NCI-H69 (cell line): ENCODE measurements at places on chromosomes 6 and 20.

DNA sequence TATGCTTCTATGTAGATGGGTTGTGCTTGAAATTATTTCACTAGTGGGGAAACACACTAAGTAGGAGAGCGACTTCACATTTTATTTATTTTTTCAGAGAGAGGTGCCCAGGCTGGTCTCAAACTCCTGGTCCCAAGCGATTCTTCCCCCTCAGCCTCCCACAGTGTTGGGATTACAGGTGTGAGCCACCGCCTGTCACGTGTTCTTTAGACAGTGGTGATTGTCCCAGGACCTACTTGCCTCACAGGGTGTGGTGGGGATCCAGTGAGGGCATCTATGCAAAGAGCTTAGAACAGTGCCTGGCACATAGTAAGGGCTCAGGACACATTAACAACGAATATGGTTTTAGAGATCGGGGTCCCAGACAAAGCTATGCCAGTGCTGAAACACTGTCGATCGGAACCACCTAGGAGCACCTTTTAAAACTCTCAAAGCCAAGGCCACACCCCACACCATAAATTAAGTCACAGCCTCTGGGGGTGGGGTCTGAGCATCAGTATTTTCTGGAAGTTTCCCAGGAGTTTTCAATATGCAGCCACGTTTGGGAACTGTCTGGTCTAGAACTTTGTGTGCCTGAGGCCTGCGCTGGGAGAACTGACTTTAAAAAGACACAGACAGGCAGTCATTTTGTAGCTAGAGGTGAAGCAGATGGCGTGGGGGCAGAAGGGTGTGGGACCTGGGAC lies 4.8 kb upstream of the BCAS4 start:
- no peak for DNase-seq

GRCh38 chr6:149236589-149236988 lies 80.9 kb upstream of the TAB2 start:
- DNase-seq, result peak; percentile 49

DNA sequence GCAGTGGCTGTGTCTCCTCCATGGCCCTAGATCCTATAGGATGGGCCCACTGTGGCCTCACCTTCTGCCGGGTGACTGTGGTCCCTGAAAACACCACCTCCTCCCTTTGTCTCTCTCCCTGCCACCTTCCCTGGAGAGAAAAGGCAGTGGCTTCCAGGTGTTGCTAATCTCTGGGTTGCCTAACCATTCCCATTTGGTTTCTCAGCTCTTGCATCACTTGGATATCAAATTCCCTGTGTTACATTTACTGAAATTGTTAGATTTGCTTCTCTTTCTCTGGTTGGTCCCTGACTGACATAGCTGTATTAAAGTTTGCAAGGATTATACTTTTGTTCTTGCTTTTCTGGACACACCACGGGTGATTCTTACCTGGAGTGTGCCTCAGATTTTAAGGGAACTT lies 9.3 kb upstream of the ZFP64 start:
- peak; percentile 73 for DNase-seq

- no peak for DNase-seq
These were observed 485.9 kb upstream of the JAG1 start for GRCh38 chr20:11159728-11160127.

DNA sequence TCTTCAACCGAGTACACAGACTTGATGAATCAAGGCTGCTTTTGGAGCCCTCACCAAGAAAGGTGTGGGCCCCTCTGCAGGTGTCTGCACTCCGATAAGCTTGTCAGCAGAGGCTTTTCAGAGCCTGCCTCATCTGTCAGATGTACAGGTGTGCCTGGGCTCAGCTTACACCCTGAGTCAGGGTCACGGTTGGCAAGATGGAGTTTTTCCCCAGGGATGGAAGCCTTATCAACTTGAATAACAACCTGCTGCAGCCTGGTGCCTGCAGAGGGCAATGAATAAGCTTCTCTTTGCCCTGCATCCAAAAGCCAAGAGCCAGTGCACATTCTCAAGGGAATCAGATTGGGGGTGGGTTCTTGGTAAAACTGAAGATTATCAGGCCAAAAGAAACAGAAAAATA lies 427.1 kb downstream of the CD83 start:
- peak; percentile 95 for DNase-seq

DNA sequence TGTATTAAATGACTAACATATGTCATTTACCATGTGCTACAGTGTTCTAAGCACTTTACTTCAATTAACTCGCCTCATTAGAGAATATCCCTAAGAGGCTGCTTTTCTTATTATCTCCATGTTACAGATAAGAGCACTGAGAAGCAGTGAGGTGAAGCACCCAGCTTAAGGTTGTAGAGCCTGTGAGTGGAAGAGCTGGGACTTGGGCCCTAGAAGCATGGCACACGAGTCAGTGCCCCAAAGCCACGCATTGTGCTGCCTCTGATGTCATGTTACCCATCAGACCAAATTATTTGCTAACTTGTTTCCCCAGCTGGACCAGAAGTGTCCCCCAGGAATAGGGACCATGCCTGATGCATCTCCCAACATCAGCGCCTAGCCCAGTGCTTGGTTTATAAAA lies 34.1 kb downstream of the POFUT1 start:
- peak; percentile 39 for DNase-seq
